Testis (tissue), 5 donors: ENCODE measurements at places on chromosomes 13 and 19. TPM values are rescaled to one million over a fixed set of nuclear protein-coding genes. Genes with fewer than 3 reads are reported as not detected.

Gene TJP3
- 37.2 TPM for total RNA-seq

Gene FAM174C
- 111 TPM for total RNA-seq

DNA sequence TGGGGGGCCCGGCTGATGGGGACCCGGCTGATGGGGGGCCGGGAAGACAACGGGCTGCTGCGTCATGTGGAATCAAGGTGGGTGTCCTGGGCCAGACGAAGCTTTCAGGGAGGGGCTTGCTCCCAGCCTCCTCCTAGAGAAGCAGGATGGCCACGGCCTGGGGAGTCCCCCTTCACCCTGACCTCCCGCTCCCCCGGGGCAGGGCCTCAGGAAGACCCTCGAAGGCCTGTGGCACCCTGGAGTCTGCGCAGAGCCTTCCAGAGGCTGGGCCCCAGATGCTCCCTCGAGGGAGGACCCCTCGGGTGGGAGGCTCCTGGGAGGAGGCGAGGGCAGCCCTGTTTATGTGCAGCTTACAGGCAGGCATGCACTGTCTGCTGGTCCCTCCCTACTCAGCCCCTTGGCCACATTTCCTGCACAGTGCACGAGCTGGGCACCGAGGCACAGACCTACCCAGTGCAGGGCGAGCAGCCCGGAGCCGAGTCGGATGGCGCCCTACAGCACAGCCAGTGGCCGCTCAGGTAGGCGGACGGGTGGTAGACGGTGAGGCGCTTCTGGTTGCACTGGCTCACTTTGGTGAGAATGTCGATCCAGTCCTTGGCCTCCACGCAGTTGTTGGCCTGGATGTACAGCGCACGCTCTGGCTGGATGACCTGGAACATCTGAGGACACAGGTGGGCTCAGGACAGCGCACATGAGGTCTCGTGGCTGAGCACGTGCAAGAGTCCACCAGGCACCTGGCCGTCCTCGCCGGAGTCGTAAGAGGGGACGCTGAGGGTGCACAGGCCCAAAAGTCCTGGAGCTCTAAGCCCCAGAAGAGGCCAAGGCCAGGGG is 22.4 kb upstream of the C13orf46 start:
- peaks cover 7% of the 10 kb centered on the region for H3K4me1 ChIP-seq
- no peaks in the 10 kb centered on the region for H3K36me3 ChIP-seq
- H3K4me3 ChIP-seq, result no peak overlapping the region
- H3K27me3 ChIP-seq, result no peaks in the 10 kb centered on the region
- no peak overlapping the region for H3K27ac ChIP-seq

GRCh38 chr19:16252459-16253205 is 54.9 kb downstream of the AP1M1 start:
- H3K27me3 ChIP-seq, result no peaks in the 10 kb centered on the region
- peak; percentile 35 for DNase-seq
- no peaks in the 10 kb centered on the region for H3K4me1 ChIP-seq
- no peak overlapping the region for H3K27ac ChIP-seq
- no peak overlapping the region for H3K4me3 ChIP-seq

- H3K4me1 ChIP-seq, result peaks cover 25% of the 10 kb centered on the region
- DNase-seq, result no peak
- no peak overlapping the region for H3K27ac ChIP-seq
- H3K4me3 ChIP-seq, result no peak overlapping the region
These were observed 2.4 kb upstream of the KMT2B start for GRCh38 chr19:35715355-35715809.

DNA sequence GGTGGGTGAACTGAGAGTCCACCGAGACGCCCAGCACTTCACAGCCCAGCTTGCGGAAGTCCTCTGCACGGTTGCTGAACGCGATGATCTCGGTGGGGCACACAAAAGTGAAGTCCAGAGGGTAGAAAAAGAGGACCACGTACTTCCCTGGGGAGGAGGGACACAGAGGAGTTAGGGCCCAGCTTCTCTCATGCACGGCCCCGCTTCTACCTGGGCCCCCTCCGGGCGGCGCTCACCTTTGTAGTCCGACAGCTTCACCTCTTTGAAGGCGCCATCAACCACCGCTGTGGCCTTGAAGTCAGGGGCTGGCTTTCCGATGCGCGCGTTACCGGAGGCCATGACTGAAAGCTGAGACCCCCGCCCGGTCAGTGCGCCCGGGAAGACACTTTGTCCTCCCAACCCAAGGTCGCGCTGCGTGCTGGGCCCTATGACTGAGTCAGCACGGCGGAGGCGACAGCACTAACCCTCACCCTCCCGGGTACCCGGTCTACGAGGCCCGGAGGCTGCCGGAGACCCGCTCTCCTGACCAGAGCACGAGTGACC is 606 bp downstream of the PRDX2 start:
- H3K4me1 ChIP-seq, result peaks cover 20% of the 10 kb centered on the region
- DNase-seq, result peak; percentile 25
- H3K36me3 ChIP-seq, result no peaks in the 10 kb centered on the region
- H3K4me3 ChIP-seq, result peak overlapping the region; percentile 87
- no peaks in the 10 kb centered on the region for H3K27me3 ChIP-seq
- peak overlapping the region; percentile 70 for H3K27ac ChIP-seq
